Right lobe of liver (tissue), 6 donors: ENCODE measurements at places on chromosomes 5 and 9. TPM values are rescaled to one million over a fixed set of nuclear protein-coding genes. Genes with fewer than 3 reads are reported as not detected.

GRM6 gene
- not detected for total RNA-seq

PTGDS gene
- 4.3 TPM for total RNA-seq

UIMC1 gene
- total RNA-seq = 15.4 TPM

- DNase-seq = no peak
Measured at GRCh38 chr5:169176709-169177694, 123.9 kb downstream of the SLIT3 start.

DNA sequence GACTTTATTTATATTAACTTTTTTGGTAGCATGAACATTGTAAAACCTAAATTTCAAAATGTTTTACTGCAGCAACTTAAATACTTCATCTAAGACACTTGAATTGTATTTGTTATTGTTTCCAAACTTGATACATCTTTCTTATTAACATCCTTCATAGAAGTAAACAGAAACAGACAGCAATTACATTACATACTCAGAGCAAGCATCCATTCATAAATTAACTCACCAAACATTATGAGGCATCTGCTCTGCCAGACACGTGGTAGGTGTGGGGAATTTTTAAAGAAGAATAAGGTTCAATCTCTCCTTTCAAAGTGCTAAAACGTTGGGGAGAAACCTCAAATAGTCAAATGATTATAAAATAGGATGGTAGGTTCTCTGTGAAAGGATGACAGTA, 130.8 kb downstream of the MUSK start:
- DNase-seq = no peak
